Activated T-helper 1 cell treated with anti-CD3 and anti-CD28 coated beads, Interleukin-12 subunit alpha, Interleukin-12 subunit beta, Interleukin-2, Interleukin-4 antibody, amounts not matched to agents 30 ng/mL and 10 ng/mL and 1 ng/mL, durations not matched to agents 14 hours and 24 hours and 36 hours (primary cell): ENCODE measurements at places on chromosomes 16 and 17. TPM values are rescaled to one million over a fixed set of nuclear protein-coding genes. Genes with fewer than 3 reads are reported as not detected.
A peak's percentile ranks its signal among the peaks of the same experiment; 100 is the strongest.

DNA sequence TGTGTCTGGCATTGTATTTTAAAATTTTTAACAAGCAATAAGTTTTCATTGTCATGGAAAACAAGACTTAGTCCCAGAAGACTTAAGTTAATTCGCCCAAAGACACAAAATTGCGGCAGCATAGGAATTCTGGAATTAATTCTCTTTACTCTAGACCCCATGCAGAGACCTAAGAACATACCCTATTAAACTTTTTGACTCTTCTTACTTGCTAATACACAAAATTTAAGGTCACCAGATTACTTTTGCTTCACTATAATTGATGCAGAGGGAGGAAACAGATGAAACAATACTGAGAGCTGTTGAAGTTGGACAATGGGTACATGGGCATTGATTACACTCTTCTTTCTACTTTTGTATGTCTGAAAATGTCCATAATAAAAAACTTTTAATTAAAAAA is 12.6 kb downstream of the HELZ start:
- DNase-seq: no peak

- DNase-seq: no peak
Observed at GRCh38 chr16:17471719-17472461, 1.1 kb upstream of the XYLT1 start.

DNA sequence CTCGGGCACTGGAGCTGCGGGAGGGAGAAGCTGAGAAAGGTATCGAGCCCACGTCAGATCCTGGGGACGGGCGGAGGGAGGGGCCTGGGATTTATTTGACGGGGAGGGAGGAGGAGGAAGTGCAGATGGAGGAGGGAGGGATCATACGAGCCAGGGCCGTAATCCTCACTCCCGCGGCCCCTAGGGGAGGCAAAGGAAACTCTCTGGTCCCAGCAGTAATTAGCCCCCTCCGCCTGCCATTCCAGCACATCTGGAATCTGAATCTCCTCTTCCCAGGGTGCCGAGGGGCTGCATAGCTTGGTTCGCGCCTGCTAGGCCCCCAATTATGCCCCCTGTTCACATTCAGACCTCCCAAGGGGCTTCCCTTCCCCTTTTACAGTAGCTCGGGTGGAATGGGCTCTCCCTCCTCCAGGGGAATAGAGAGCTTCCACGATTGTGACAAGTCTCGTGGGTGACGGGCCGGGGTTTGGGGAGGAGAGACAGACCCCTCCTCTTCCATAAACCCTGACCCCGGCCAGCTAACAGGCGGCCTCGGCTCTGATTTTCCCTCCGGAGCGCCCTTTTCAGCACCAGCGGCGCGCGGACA is at the start of gene SEZ6L2:
Gene SEZ6L2, minus strand, starts transcription at position 35 of the 586 bp plus-strand sequence. CDS start 531 bp downstream, outside the sequence.
- peak; percentile 71 for DNase-seq

DNA sequence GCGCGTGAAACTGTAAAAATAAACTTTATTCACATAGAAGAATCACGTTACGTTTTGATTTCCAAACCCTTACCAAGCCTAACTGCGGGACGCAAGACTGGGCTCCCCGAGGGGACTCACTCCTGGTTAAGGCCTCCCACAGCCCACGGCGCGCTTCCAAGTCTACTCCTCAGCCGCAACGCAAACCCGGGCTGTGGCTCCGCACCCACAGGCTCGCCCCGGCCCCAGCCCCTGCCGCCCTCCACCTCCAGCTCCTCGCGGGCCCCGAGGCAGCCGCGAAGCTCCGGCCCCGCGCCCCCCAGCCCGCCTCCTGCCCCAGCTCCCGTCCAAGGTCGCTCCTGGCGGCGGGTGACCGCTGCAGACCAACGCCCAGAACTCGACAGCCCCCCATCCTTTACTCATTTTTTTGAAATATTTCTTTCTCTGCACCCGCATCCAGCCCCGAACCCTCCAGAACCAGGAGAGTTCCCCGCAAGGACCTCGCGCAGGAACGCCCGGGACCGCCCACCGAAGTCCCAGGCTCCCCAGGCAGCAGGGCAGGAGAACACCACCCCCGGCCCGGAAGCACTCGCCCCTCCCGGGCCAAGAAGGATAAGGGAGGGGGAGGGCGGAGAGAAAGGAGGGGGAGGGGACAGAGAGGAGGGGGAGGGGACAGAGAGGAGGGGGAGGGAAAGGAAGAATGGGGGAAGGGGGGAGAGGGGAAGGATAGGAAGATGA is 912 bp downstream of the USP22 start:
- peak; percentile 70 for DNase-seq

GRCh38 chr17:28906706-28907438 is 4.0 kb upstream of the DHRS13 start:
- DNase-seq: no peak

DNA sequence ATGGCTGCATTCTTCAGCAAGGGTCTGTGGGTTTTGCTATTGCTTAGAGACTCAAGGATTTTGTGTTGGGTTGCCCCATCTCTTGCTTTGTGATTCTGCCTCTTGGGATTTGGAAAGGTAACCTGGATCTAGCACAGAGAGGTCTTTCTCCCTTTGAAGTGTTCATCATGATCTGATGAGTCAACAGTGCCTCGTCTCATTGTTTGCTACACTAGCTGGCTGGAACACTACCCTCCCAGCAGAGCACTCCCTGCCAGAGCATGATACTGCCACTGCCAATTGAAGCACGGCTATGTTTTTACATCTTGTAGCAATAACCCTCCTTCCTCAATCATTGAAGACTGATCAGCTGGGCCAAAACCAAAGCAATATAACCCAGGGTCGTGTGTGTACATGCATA is 361.0 kb downstream of the CDH13 start:
- DNase-seq: no peak

- DNase-seq: no peak
Observed at GRCh38 chr16:3012246-3012645, 477 bp upstream of the CLDN9 start.

DNA sequence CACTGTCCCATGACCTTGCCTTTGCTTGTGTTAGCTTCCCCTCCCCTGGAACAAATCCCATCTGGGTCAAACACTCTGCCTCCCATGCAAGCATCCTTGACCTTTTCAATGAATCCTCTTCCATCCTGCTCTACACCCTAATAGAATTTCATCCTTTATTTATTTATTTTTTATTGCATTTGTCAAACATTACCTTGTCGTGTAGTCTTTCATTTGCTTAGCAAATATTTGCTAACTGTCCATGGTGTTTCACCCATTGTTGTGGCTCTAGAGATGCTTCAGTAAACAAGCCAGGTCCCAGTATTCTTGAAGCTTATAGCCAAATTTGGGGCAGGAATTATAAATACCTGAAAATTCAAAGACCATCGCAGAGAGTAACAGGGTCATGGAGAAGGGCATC is 51.0 kb upstream of the MRTFB start:
- DNase-seq: no peak

DNA sequence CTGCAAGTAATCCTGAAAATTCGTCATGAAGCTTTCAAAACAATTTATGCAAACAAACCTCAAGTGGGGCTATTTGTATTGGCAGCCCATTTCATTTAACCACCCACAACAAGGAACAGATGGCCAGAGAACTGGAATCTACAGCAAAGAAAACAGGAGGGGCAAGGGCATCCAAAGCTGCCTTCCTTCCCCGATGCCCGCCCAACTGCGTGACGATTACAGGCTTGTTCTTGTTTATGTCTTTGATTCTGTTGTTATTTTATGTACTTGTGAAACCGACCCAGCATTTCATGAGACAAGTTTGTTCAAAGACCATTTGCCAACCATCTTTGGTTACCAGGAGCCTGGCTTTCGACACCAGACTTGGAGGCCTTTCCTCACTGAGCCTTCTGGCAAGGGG is 59.1 kb upstream of the IRX6 start:
- DNase-seq: no peak

- no peak for DNase-seq
Observed at GRCh38 chr16:31006086-31006385, 4.4 kb downstream of the STX1B start.

DNA sequence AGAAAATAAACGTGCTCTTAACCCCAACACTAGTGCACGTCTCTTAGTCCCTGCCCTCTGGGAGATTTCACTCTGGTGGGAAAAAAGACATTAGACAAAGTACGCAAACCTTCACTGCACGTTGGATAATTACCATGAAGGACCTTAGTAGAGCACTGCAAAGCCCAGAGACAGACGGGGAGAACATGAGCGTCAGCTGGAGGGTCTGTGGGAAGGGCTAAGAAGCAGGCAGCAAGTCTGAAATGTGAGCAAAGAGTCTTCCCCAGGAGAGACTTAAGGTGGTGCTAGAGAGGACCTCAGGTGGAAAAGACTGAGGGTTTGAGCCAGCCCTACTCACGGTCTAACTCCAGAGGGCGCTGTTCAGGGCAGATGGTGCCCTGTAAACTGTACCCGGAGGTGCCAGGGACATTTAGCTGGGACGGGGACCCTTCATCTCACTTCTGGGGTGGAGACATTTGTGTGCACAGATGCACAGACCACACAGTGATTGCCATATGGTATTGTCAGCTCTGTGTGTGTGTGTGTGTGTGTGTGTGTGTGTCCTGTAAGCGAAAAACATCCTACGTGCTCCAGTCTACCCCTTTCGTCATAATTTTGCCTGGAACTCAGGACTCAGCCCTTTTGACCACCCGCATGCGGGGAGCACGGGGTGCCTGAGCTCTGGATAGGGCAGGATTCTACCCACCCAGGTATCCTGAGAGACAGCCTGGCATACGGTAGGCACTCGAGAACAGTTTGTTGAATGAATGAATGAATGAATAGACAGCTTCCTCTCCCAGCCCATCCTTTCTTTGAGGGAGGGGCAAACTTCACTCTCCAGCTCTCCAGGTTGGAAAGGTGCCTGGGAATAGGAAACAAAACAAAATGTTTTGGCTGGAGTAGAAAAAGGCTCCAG is 10.1 kb upstream of the STAC2 start:
- peak; percentile 25 for DNase-seq

- DNase-seq: no peak
Observed at GRCh38 chr16:3474136-3474779, 21.0 kb downstream of the C16orf90 start.

- DNase-seq: no peak
Observed at GRCh38 chr16:79287424-79287917, 313.1 kb downstream of the MAF start.

DNA sequence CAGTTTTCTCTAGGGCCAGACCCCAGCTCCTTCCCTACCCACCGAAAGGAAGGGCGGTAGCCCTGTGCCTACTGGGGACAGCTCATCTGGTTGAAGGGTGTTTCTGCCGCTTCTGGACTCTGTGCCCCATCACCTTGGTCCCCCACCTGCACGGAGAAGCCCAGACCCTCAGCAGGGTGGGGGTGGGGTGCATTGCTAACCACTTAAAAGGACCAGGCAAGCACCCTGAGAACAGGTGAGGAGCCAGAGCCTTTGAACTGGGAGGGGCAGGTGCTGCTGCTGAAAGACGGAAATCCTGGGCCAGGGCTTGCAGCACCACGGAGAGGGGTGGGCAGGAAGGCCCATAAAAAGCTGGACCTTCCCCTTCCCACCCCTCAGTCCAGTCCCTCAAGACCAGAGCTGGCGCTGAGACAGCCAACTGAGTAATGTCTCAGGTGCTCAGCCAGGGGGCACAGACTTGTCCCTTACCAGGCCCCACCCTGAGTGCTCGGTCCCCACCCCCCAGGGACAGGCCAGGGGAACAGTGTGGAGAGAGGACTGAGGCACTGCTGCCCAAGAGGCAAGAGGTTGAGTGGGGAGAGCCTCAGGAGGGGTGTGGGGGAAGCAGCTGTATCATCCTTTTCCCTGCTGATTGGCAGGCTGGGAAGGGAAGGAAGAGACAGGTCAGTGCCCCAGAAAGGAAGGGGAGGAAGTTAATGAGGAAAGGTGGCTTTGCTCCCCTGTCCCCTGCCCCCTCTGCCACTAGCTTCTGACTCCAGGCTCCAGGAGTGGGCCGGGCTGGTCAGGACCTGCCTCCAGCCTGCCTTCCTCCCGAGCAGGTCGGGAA is 10.9 kb upstream of the SP2 start:
- DNase-seq: no peak

- DNase-seq: no peak
Observed at GRCh38 chr17:78613416-78613815, 36.2 kb upstream of the DNAH17 start.

GRCh38 chr17:8448310-8448709 is 12.6 kb downstream of the NDEL1 start:
- no peak for DNase-seq

GRCh38 chr17:20059728-20060188 is 50.6 kb downstream of the SPECC1 start:
- no peak for DNase-seq

GRCh38 chr16:2191446-2191706 is 5.0 kb downstream of the CASKIN1 start:
- no peak for DNase-seq

DNA sequence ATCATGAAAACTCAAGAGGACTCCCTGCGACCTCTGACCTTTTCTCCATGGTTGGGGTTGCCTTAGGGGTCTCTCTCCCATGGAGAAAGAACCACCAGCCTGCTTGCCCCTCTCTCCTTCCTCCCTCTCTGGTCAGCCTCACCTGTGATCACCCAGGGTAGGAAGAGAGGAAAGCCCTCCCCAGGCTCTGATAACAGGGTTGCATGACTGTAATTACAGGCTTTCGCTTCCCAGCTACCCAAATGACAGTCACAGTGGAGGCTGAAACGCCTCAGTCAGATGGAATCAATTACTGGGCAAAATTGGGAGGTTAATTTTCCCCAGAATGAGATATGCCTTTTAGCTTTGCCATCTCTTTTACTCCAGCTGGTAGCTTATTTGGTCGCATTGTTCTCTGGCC is 265.8 kb upstream of the SOX9 start:
- DNase-seq: no peak

GRCh38 chr16:66382171-66382965 is 15.9 kb downstream of the CDH5 start:
- no peak for DNase-seq

DNA sequence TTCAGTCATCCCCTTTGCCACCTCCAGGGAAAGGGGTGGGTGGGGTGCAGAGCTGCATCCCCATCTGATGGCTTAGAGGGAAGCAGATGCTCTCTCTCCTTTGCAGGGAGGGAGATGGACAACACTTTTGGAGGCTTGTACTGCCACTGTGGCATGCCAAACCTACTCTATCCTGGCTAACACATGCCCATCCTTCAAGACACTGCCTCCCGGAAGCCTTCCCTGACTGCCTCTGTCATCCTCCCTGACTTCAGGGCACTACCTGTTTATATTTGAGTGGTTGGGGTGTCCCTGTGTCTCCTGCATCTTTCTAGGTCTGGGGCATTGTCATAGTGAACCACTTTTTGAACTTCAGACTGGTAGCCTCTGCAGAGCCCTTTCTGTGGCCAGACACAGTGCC is 202.3 kb downstream of the ZNF423 start:
- no peak for DNase-seq

CXCL16 gene
- total RNA-seq: 3.7 and 7.0 TPM in 2 replicates

C17orf107 gene
- total RNA-seq: 1.3 and 1.8 TPM in 2 replicates

ZNF469 gene
- total RNA-seq: 0.57 and 0.59 TPM in 2 replicates

MEOX1 gene
- total RNA-seq: 0.10 TPM in 1 of 2 replicates, not detected in the other

OTOA gene
- 0.10 TPM in 1 of 2 replicates, not detected in the other for total RNA-seq

MOSMO gene
- 12.7 and 16.3 TPM in 2 replicates for total RNA-seq

NACA2 gene
- total RNA-seq: 0.60 TPM in 1 of 2 replicates, not detected in the other

USB1 gene
- 60.8 and 63.0 TPM in 2 replicates for total RNA-seq

GCGR gene
- total RNA-seq: not detected in 2 replicates
